ENCODE measurements at places on chromosomes 16 and 17.

DNA sequence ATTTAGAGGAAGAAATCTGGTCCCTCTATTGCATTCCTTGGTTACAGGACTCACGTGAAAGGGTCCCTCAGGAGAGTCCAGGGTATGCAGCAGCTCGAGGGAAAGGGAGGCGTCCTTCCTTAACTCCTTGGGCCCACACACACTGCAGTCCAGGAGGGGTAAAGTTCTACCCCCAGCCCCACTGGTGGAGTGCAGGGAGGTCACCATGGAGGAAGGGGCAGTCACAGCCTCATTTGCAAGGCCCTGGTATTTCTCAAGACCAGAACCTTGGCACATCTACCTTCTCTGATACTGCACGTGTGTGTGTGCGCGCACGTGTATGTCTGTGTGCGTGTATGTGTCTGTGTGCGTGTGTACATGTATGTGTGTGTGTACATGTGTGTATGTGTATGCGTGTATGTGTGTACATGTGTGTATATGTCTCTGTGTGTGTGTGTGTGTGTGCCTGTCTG lies 11.1 kb downstream of the HIC1 start:
- DNase-seq = no peak

DNA sequence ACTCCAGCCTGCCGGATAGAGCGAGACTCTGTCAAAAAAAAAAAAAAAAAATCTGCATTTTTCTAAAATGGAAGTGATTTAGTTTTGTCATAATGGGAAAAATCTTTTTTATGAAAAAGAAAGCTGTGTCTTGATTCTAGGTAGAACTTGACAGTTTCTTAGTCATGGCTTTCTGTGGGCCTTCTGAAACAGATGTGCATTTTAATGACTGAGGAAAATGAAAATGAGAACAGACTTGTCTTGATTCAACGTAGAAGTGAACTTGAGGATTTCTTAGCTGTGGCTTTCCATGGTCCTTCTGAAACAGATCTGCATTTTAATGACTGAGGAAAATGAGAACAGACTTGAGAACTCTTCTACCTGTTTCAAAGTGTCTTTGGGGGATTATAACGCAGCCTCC lies 171.7 kb downstream of the VPS53 start:
- no peak for DNase-seq

GRCh38 chr16:2404099-2404498 lies 25.1 kb upstream of the CCNF start:
- no peak for DNase-seq

DNA sequence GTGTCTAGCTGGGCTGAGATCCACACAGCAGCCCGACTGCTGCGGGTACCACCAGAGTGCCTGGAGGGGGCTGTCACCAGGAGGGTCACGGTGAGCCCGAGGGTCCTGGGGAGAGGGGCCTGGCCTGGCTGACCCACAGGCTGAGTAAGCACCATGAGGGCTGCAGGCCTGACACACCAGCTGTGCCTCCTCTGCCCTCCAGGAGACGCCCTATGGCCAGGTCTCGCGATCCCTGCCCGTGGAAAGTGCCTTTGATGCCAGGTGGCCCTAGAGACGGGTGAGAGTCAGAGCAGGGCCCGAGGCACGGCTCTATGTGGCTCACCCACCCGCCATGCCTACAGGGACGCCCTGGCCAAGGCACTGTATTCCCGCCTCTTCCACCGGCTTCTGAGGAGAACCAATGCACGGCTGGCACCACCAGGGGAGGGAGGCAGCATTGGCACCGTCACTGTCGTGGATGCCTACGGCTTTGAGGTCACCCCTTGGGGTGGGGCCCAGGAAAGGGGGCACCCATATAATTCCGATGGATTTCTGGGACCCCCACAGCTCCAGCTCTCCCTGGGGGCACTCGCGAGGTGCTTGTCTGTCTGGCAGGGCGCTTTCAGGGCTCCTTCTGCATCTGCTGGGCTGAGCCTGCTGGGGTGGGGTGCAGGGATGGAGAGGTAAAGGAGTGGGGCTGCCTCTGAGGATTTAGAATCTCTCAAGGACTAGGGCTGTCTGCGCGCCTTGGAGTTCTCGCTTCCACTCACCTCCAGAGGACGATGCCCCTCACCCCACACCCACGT lies 7.1 kb downstream of the MYO15B start:
- no peak for DNase-seq

GRCh38 chr17:17507465-17508011 lies 11.3 kb upstream of the RASD1 start:
- no peak for DNase-seq

DNA sequence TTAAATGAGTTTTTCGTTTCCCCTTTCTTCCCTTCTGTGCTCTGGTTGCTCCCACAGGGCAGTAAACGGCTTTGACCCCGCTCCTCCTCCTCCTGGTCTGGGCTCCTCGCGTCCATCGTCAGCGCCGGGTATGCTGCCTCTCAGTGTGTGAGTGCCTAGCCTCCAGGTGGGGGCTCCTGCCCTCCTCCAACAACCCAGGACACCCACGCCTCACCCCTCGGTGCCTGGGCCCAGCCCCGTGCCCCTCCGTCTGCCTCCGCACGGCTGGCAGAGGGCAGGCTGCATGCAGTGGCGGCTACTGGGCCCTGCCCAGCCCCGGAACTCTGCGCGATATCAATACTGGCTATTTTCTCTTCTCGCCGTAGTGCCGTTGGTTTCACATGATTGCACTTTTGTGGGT lies 31.2 kb downstream of the NDEL1 start:
- no peak for DNase-seq

DNA sequence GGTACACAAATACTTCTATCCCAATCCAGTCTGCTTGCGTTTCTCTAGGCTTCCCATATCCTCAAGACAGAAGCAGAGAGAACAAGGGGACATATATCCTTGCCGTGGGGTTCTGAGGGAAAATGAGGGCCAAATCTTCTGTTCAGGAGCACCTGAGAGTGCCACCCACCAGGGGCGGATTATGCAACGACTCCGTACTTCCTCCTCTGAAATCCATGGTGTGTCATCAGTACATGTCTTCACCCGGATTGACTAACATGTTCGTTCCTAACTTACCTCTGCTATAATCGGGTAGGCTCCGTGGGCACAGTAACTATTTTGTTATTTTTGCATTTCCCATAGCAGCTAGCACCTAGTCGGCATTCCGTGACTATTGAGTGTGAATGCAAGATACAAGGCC lies 7.8 kb upstream of the ZNF200 start:
- DNase-seq = no peak

GRCh38 chr16:80500116-80500859 lies 40.5 kb upstream of the DYNLRB2 start:
- no peak for DNase-seq

All from GF-D8 (cell line).